ENCODE measurements at places on chromosomes 6 and 20.

GRCh38 chr6:48714699-48715098 is 603.7 kb upstream of the PTCHD4 start:
- no peak for DNase-seq

DNA sequence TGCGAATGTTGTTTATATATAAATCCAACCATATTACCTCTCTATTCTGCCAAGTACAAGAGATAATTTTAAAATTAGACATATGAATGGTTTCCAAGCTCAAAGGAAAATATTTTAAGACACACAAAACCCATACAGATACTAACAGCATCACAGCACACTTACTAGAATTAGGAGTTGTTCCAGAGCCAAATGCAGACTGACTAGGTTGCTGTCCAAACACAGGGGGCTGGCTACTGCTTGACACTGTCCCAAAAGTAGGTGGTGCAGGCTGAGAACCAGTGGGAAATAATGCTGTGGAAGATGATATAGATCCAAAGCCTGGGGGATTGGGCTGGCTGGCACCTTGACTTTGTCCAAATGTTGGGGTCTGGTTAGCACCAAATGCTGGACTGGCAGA is 24.3 kb downstream of the FAM8A1 start:
- DNase-seq = no peak

DNA sequence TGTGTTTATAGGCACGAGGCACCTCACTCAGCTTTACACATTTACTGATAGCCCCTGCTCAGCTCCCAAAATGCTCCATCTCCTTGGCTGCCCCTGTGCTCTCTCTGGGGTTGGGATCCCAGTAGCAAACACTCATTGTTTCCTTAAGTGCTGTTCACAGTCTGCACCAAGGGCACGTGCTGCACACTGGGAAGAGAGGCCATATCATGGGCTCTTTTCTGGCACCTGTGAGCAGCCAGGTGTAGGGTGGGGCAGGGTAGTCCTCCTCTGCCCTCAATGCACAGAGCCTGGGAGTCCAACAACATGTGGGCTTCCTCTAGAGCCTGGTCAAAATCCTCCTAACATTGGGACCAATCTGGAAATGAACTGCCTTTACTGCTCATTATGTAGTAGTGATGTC is 67.9 kb downstream of the BANF2 start:
- no peak for DNase-seq

DNA sequence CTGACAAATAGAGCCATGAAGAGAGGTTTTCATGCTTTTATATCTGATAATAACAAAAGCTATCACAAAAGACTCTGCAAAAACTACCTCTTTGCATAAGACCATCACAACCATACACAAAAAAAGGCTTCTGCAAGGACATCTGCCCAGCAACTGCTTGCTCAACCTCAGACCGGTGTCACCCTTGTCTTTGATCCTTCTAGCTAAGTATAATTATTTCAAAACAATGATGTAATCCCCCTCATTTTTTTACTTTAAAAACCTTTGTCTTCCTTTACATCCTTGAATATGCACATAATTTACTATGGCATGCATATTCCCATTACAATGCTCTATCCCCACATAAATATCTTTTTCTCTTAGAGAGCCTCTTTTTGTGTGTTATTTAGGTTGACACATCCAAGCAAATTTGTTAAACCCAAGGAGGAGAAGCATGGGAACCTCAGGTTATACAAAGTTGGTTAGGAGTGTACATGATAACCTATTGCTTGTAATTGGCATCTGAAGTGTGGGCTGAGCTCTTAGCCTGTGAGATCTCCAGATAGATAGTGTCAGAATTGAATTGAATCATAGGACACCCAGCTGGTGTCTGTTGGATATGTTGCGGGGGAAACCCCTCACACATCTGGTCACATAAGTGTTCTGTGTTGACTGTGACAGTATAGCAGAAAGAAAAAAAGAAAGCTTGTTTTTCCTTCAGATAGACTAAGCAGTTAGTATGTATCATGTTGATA is 20.7 kb upstream of the CGA start:
- no peak for DNase-seq

- DNase-seq = peak; percentile 43
These were observed 68.5 kb downstream of the FYN start for GRCh38 chr6:111804627-111805235.

DNA sequence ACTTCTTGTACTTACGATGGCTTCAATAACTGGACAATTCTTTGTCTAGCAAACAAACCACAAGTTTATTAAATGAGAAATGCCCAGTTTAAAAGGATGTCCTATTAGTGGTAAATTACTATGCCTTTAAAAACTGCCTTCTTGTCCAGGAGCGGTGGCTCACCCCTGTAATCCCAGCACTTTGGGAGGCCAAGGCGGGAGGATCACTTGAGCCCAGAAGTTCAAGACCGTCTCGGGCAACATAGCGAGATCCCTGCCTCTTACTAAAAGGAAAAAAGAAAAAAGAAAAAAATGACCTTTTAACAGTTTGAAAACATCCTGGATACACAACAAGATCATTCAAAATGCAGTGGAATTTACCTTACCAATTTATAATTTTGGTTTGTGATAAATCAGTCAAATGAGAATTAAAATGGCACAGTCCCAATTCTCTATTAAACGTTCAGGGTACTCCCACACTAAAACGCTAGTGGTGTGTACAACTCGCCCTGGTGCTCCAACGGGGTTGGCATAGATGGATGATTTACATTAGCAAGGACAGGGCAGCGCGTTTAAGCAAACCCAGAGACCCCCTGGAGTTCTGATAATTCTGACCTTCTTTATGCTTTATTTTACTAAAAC is 2.3 kb downstream of the ZBTB2 start:
- no peak for DNase-seq

- no peak for DNase-seq
These were observed 1.2 kb downstream of the FOXA2 start for GRCh38 chr20:22582964-22583772.

- DNase-seq = peak; percentile 29
These were observed 40.2 kb downstream of the PPP1R3G start for GRCh38 chr6:5125152-5126006.

GRCh38 chr6:53041356-53041755 is 23.8 kb upstream of the FBXO9 start:
- peak; percentile 74 for DNase-seq

DNA sequence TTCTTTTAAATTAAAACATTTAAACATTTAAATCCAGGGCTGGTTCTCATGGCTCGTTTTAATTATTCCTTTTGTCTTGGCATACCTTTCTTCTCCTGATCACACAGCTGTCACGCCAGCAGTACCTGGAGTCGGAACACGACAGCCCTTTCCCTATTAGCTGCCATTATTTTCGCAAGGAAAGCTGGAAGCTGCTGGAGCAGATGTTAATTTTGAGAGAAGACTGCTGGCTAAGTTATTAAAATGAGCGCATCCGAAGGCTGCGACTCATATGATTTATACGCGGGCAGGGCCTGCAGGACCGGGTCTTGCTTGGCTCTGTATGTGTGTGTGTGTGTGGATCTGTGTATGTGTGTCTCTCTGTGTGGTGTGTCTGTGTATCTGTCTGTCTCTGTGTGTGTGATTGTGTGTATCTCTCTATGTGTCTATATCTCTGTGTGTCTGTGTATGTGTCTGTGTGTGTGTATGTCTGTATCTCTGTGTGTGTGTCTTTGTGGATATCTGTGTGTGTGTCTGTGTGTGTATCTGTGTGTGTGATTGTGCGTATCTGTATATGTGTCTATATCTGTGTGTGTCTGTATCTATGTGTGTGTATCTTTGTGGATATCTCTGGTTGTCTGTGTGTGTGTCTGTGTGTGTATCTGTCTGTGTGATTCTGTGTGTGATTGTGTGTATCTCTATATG is 191.5 kb downstream of the CDH4 start:
- DNase-seq = no peak

DNA sequence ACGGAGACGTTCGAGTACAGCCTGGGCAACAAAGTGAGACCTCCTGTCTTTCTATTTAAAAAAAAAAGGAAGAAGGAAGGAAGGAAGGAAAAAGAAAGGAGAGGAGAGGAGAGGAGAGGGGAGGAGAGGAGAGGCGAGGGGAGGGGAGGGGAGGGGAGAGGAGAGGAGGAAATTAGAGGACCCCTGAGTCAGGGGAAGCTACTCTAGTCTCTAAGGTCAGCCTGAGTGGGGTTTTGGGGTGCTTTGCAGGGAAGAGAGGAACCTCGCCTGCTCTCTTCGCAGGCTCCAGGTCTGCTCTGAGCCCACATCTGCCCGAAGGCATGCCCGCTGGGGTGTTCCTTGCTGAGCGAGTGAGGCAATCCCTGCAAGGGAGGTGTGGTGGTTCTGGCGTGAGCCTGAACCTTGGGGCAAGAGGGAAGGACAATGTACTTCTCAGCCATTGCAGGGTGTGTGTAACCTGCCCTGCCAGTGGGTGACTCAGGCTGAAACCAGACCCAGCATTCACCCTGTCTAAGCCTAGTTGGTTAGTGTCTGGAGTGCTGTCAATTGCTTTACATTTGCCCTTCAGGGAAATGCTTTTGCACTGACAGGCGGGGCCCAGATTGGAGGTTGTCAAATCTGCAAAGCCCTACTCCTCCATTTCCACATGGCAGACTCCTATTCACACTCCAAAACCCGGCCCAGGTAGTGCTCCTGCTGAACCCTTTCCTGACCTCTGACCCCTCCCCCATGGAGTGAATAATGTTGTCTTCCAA is 15.3 kb upstream of the MMP9 start:
- peak; percentile 55 for DNase-seq

DNA sequence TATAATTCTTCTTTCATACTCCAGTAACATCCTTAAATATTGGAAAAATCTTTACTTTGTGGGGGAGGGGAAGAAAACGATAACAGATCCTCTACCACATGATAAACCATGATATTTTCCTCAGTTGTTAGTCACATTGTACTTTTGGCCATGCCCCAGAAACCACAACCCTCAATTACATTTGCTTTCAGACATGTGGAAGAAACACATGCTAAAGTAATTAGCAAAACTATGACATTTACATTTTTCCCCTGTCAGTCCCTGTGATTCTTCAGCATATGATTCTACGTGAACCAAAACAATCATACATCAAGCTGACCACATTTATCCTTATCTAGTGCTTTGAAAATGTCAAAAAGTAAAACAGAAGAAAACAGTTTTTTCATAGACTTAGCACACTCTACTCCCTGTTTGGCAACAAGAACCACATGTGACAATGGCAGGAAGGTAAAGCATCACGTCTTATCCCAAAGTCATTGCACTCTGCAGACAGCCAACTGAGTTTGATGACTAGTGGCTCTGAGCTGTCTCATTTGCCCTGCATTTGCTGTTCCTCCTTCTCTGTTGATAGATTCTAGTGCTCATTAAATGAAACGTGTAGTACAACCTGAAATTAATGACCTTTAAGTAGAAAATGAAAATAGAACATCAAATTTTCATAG is 505.8 kb upstream of the MARCKS start:
- DNase-seq = peak; percentile 53

GRCh38 chr6:106059331-106059730 is 26.8 kb upstream of the PRDM1 start:
- DNase-seq = no peak

GRCh38 chr20:62159839-62160238 is 16.3 kb downstream of the SS18L1 start:
- DNase-seq = peak; percentile 14

DNA sequence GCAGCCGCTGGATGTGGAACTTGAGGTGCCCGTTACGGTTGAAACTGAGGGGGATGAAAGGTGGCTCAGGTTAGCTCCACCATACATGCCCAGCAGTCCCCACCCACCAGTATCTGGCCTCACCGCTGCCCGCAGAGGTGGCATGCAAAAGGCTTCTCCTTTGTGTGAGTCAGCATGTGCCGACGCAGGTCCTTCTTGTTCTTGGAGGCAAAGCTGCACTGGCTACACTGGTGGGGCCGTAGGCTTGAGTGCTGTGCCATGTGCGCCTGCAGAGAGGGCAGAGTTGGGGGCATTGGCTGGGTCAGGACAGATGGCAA is 15.8 kb downstream of the PCIF1 start:
- no peak for DNase-seq

All from HFFc6 (cell line).